Stimulated activated CD8-positive, alpha-beta memory T cell treated with anti-CD3 and anti-CD28 coated beads, Interleukin-2, amount 100 ng/mL, for 48 hours (primary cell): ENCODE measurements at places on chromosomes 12 and 14.

GRCh38 chr12:48980389-48980952 is 2.3 kb downstream of the WNT1 start:
- no peak for DNase-seq

- DNase-seq = no peak
Measured at GRCh38 chr12:38823738-38824137, 81.7 kb downstream of the CPNE8 start.

- DNase-seq = no peak
Measured at GRCh38 chr12:65269603-65270002, 8.9 kb upstream of the MSRB3 start.

DNA sequence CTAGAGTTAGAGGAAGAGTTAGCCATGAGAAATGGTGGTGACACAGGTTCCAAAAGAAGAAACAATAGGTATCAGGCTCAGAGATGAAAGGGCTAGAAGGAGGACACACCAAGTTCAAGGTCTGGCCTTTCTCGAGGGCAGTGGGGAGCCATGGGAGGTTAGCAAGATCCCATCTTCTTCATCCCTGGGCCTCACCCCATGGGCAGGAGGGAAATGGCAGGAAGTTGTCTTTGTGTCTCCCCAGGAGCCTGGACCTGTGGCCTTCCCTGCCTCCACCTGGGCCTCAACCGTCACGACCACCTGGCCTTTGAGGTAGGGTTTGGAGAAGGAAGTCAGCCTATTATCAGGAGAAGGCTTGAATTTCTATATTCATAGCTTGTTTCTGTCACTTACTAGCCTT is 5.8 kb upstream of the AQP2 start:
- no peak for DNase-seq

DNA sequence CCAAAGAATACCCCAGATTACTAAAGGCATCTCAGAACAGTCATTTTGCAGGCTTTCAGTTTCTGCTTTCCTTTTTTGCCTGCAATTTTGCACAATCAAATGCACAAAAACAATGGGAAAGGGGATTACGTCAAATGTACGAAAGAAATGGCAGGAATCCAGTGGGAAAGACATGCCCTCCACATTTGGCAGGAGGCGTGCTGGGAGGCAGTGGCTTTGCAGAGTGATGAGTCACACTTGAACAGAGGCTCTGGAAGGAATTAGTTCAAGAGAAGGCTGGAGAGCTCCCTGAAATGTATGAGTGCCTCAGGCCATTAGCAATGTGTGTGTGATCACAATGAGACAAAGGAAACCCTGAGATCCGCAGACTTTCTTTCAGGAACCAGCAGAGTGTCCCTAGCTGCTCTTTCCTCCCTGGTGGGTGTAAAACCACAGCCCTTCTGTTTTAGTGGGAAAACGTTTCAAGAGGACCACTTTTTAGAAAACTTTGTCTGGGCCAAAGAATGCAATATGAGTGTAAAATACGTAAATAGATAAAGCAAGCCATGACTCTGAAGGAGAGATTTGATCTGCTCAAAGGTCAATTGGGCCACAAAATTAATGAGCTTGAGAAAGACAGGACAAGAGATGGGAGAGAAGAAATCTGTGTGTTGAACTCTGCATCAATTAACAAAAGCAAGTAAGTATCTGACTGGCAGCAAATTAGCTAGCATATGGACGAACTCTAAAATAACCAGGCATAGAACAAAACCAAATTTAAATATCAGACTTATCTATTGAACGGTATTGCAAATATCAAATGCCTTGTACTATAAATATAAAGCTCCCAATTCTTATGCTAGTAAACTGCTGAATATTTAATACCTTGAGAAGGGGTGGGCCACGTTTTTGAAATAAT is 155.4 kb upstream of the PDE3A start:
- DNase-seq = no peak

DNA sequence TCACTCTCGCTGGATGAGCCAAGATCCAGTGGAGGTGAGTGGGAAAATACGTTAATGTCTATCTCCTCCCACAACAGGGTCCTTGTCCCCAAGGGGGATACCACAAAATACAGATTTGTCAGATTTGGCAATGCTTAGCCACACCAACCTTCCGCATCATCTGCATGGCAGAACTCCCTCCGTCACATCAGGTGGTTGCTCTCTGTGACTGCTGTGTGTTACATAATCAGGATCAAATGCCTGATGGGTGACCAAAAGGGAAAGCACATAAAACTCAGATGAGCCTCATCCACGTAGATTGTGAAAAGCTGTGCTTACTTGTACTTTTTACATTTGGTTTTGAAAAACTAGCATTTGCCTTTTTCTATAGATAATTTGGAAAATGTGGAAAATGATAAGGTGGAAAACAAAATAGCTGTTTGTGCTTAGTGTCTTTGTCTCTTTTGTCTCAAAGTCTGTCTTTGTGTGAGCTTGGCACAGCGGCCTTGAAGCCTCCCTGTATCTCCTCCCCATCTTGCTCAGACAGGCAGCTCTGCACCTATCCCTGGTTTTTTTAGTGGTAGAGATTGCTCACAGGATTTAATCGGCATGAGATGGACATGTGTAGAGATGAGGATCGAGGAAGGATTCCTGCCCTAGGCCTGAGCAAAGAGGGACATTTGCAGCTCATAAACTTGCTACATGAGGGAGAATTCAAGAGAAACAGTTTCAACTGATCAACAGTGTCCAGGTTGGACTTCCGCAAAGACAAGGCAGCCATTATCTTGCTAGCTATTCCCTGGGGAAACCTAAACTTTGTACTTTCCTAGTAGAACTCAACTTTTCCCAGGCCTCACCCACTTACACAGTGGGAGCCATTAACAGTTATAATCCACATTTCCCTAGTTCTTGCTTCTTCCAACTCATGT is 3.6 kb upstream of the FGF6 start:
- no peak for DNase-seq

DNA sequence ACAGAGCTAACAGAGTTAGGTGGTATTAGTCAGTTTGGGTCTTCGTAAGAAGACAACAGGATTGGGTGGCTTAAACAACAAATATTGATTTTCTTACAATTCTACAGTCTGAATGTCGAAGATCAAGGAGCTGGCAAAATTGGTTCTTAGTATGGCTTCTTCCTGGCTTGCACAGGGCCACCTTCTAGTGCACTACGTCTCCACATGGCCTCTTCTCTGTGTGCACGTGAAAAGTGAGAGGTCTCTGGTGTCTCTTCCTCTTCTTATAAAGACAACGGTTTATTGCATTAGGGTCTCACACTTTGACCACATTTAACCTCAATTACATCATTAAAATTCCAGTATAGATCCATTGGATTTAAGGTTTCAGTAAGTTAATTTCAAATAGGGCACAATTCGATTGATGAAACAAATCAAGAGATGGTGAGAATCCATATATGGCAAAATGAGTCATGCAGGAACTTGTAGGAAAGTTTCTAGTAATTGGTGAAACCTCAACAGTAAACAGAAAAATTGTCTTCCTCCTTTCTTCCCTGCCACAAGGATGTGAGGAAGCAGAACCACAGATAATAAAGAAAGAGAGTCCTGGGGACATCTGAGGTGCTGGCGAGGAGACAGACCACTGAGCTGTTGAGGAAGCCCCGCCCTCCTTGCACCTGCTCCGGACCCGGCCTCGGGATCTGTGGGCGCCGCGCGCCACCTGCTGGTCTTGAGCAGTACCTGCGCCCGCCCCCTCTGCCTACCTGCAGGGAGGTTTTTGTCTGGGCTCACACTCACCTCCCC is 846.7 kb downstream of the TMEM121 start:
- DNase-seq = peak; percentile 79

DNA sequence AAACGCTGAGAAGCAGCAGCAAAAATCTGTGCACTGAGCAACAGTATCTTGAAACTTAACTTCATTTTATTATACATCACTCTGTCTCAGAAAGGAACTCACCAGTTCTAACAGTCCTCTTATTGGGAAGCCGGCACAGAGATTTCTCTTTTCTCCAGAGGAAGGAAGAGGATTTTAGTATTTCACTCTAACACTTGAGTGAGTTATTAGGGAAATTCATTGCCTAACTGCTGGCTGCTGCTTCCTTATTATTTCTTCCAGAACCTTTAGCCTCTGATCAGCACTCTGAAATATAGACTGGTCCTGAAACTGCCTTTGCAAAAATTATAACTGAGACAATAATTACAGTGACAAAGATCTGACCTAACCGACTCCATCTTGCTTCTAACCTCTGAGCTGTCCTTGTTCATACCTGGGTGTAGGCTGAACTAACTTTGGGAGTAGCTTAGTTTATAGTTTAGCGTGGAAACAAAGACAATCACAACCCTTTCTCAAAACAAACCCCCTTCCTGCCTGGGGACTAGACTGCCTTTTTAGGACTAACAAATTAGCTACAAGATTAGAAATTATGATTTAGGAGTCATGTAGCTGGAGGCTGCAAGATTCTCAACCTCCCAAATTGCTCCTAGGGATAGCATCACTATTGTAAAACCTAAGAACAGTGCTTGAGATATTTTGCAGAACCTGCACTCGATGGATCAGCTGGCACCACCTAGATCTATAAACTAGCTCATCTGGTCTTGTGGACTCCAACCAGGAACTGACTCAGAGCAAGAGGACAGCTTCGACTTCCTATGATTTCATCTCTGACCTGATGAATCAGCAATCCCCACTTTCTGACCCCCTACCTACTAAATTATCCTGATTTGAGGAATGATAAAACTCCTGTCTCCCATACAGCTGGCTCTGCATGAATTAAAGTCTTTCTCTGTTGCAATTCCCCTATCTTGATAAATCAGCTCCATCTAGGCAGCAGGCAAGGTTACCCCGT is 117.5 kb downstream of the DYRK2 start:
- DNase-seq = no peak

GRCh38 chr12:50536831-50537537 is 32.2 kb downstream of the DIP2B start:
- DNase-seq = no peak
